ENCODE measurements at places on chromosomes 3 and 15.

DNA sequence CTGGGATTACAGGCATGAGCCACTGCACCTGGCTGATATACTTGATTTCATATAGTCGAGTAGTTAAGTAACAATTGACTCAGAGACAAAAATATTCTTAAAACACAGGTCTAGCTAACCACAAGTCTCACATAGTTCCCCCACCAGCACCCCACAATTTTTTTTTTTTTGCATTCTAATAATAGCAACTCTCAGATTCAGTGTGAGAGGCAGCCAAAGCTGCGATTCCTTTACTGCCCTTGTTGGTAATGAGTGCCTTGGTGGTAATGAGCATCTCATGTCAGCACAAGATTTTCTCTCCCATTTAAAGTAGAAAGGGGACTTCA is 72.5 kb downstream of the WWTR1 start:
- DNase-seq: no peak

GRCh38 chr3:113914646-113915045 is 33.2 kb upstream of the ZDHHC23 start:
- DNase-seq: no peak

GRCh38 chr3:101529816-101530685 is 17.0 kb upstream of the SENP7 start:
- no peak for DNase-seq

GRCh38 chr3:71984843-71985613 is 200.1 kb upstream of the PROK2 start:
- DNase-seq: no peak

- no peak for DNase-seq
Measured at GRCh38 chr15:101107625-101108460, 144.0 kb downstream of the CHSY1 start.

DNA sequence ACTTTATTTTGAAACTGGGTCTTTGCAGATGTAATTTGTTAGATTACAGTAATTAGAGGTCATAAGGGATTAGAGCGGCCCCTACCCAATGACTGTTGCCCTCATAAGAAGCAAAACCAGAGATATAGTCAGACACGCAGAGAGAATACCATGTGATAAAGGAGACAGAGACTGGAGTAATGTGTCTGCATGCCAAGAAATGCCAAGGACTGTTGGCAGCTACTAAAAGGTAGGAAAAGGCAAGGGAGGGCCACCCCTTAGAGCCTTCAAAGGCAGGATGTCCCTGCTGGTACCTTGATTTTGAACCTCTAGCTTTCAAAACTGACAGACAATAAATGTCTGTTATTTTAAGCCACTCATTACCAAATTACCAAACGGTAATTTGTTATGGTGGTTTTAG is 548.2 kb downstream of the FHIT start:
- DNase-seq: no peak

DNA sequence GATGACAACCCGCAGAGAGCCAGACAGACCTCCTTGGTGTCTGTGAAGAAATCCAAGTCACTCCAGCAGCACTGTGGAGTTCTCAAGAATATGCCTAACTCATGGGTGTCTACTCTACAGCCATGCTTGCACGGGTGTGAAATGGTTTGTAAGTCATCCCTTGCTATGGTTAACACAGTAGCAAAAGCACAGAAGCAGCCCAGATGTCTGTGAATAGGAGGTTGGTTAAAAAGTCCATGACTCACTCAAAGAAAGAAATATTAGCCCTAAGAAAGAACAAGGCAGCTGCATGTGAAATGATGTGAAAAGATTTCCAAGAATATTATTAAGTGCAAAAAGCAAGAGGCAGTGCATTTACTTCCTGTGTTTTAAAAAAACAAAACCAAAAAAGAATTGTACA is 12.1 kb upstream of the LIMD1 start:
- DNase-seq: no peak
